Spinal cord (tissue), 10 donors: ENCODE measurements at places on chromosomes 6 and 20. TPM values are rescaled to one million over a fixed set of nuclear protein-coding genes. Genes with fewer than 3 reads are reported as not detected.

IP6K3 gene
- total RNA-seq: 0.50 TPM

ZNF451 gene
- 135 TPM for total RNA-seq

CST1 gene
- total RNA-seq: not detected

ZSCAN9 gene
- total RNA-seq: 16.6 TPM

SCRT2 gene
- total RNA-seq: 0.40 TPM

SIRPB1 gene
- 0.69 TPM for total RNA-seq

TGM6 gene
- not detected for total RNA-seq

SPEF1 gene
- 8.5 TPM for total RNA-seq

FERMT1 gene
- 5.2 TPM for total RNA-seq

RAB23 gene
- total RNA-seq: 28.1 TPM

NKAIN2 gene
- 16.3 TPM for total RNA-seq

ADGRB3 gene
- total RNA-seq: 99.7 TPM

C4A gene
- total RNA-seq: 107 TPM

NMBR gene
- 1.5 TPM for total RNA-seq

RIMS1 gene
- 63.9 TPM for total RNA-seq

THEMIS gene
- 0.06 TPM for total RNA-seq

TMEM74B gene
- 8.9 TPM for total RNA-seq

TBXT gene
- total RNA-seq: not detected

THBD gene
- 14.8 TPM for total RNA-seq

LTA gene
- 0.11 TPM for total RNA-seq

TP53RK gene
- 35.6 TPM for total RNA-seq

ATXN1 gene
- 39.6 TPM for total RNA-seq

SPATA25 gene
- 1.3 TPM for total RNA-seq

SMLR1 gene
- total RNA-seq: not detected

VSTM2L gene
- total RNA-seq: 41.7 TPM

STMN3 gene
- 142 TPM for total RNA-seq

GJA10 gene
- total RNA-seq: not detected

ANGPT4 gene
- total RNA-seq: 0.39 TPM

SLC4A11 gene
- 0.50 TPM for total RNA-seq

CPNE5 gene
- 32.5 TPM for total RNA-seq

SLPI gene
- total RNA-seq: 15.5 TPM

DUSP22 gene
- total RNA-seq: 42.3 TPM

SLC22A23 gene
- 26.9 TPM for total RNA-seq

RIPOR3 gene
- 2.7 TPM for total RNA-seq

RAB44 gene
- total RNA-seq: 0.59 TPM

BPI gene
- 8.7 TPM for total RNA-seq

PROCR gene
- 16.3 TPM for total RNA-seq

RSPH9 gene
- 1.6 TPM for total RNA-seq

CRISP3 gene
- 5.4 TPM for total RNA-seq

LCA5 gene
- total RNA-seq: 14.7 TPM

CTSA gene
- 58.4 TPM for total RNA-seq
